BJ (cell line): ENCODE measurements at places on chromosomes 12 and 14. TPM values are rescaled to one million over a fixed set of nuclear protein-coding genes. Genes with fewer than 3 reads are reported as not detected.

The KLRK1 gene
- polyA plus RNA-seq, result not detected in 2 replicates

The PTPN6 gene
- 0.15 and 0.27 TPM in 2 replicates for polyA plus RNA-seq

The APEX1 gene
- polyA plus RNA-seq, result 219 and 237 TPM in 2 replicates

The OTUB2 gene
- polyA plus RNA-seq, result 1.1 and 1.2 TPM in 2 replicates

The CLECL1 gene
- polyA plus RNA-seq, result not detected in 2 replicates

The KRT80 gene
- polyA plus RNA-seq, result 4.2 and 5.9 TPM in 2 replicates

The KLHL33 gene
- polyA plus RNA-seq, result 0.12 and 0.22 TPM in 2 replicates

The ACRBP gene
- polyA plus RNA-seq, result 0.17 and 0.40 TPM in 2 replicates

The CLEC4A gene
- 0.26 and 0.48 TPM in 2 replicates for polyA plus RNA-seq

The FAM222A gene
- 0.12 and 0.36 TPM in 2 replicates for polyA plus RNA-seq

The IGFBP6 gene
- 460 and 860 TPM in 2 replicates for polyA plus RNA-seq

The TBPL2 gene
- not detected in 2 replicates for polyA plus RNA-seq

The CSRP2 gene
- polyA plus RNA-seq, result 81.6 and 99.2 TPM in 2 replicates
